ENCODE measurements at places on chromosomes 5 and 9.

DNA sequence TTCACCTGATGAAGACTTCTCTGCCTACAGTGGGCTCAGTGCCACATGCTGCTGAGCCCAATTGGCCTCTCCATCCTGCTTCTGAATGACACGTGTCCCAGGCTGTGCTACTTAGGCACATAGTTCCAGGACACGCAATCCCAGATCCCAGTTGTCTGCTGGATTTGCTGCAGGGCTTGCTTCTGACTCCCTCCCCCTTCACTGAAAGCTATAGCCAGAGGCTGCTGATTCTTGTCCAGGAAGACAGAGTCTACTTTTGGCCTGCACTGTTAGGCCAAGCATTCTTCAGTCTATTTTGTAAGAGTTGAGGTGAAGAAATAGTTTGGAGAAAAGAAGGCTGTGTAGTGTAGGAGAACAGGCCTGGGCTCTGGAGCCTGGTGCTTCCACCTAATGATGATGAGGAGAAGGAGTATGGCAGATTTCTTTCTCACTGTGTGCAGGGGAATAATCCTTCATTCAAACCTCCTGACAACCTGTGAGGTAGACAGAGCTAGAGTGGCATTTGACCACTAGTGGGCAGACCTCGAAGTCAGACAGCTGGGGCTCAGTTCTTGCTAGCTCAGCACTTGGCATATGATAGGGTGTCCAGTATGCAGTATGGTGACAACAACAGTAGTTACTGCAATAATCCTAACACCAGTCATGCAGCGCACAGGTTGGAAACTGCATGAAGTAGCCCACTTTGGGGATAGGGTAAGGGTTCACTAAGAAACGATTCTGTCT is 19.5 kb upstream of the ASPN start:
- DNase-seq = no peak

GRCh38 chr5:176965633-176966032 is 40.9 kb downstream of the UIMC1 start:
- no peak for DNase-seq

- no peak for DNase-seq
Measured at GRCh38 chr5:56757077-56757476, 58.3 kb upstream of the MAP3K1 start.

GRCh38 chr5:130555429-130555828 is 609.6 kb downstream of the HINT1 start:
- no peak for DNase-seq

DNA sequence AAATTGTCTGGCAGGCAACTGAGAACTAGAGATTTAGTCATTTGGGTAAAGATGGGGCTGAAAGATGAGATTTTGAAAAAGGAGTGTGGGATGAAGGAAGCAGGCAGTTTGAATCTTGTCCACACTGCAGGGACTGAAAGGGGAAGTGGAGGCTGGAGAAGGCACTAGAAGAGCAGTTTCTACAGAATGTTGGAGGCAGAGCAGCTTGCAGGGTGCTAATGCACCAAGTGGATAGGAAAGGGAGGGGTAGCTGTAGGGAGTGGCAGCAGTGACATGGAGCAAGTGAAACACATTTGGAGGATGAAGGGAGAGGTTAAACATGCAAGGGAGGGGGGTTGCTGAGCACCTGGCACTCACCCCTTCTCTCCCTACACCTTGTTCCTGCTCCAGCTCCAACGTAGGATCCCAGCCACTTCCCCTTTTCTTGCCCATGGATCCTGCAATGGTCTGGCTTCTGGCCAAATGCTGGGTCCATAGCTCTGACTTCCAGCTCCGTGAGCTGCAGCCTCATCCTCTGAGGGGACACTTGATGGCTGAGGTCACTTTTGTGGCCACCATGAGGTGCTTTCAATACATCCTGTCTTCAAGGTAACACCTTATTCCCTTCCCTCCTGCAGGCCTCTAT is 30.0 kb upstream of the FGD3 start:
- DNase-seq = no peak

DNA sequence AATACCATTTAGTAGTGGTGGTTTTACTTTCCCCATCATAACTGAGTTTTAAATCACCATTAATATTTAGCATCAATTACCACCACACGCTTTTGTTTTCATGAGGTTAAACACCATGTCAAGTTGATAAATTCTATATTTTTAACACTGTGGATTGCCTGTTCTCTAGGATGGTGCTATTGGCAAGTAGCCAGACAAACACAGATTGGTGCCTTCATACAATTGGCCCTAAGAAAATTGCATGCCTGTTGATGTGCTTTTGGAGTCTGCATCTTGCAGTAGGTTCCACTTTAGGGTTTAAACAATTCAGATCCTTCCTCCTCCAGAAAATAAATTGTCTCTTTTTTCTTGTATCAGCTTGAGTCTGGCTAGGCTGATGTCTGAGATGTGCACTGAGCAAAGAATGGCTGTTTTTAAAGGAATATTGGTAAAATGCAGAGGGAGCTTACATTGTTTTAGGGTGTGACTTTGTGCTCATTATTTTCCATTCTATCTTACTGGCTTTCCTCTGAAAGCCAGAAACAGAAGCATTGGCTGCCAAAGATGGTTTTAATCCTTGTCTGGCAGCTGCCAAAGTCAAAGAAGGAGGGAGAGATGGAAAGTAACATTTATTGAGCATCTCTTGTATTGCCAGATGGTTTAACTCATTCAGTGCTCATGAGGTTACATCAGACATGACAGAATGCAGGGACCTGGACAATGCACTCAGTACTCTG is 19.6 kb upstream of the MAN2A1 start:
- no peak for DNase-seq

GRCh38 chr5:179382486-179382885 is 37.2 kb upstream of the ADAMTS2 start:
- DNase-seq = no peak

- DNase-seq = no peak
Measured at GRCh38 chr9:79559495-79560181, 12.1 kb upstream of the TLE4 start.

- DNase-seq = no peak
Measured at GRCh38 chr5:51908215-51908614, 525.0 kb downstream of the ISL1 start.

GRCh38 chr9:87290241-87291052 is 207.2 kb upstream of the DAPK1 start:
- DNase-seq = peak; percentile 65

DNA sequence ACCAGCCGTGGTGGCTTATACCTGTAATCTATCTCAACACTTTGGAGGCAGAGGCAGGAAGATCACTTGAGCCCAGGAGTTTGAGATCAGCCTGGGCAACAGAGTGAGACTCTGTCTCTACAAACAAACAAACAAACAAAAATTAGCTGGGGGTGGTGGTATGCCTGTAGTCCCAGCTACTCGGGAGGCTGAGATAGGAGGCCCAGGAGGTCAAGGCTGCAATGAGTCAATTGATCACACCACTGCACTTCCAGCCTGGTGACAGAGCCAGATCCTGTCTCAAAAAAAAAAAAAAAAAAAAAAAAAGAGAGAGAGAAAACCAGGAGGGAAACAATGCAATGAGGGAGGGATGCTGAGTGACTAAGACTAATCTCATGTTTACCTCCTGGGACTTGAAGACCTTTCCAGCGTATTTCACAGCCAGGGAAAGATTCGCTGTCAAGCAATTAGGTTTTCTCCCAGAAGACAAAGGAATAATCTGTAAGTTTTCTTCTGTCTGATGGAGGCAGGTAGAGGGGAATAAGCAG is 51.1 kb upstream of the MIER3 start:
- DNase-seq = no peak

DNA sequence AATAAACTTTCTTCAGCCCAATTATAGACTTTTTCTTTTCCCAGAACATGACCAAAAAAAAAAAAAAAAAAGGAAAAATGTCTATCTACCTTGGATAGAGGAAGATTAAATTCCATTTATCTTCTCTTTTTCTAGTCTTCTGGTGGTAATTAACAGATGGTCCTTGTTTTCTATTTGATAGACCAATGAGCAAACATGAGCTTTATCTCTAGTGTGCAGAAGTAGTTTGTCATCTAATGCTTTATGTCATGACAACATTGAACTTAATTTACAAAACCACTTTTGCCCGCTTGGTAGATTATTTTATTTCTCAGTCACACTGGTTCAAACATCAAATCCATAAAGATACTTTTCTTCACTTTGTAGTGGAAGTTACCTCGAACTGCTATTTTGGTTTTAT is 69.5 kb upstream of the ELL2 start:
- DNase-seq = no peak

DNA sequence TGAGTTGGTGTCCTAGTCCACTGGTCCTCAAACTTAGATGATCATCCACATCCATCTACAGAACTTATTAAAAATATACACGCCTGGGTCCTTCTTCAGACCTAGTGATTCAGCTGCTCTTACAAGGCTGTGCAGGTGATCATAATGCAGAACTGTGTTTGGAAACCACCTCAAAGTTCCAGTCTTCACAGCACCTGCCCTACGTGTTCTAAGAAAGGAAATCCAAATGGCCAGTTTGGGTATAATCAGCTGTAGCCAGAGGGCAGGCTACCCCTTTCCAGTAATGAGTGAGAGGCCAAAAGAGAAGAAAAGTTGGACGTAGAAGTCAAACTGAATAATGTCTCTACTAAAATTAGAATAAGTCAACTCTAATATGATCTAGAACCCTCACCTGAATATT is 15.4 kb downstream of the REEP5 start:
- no peak for DNase-seq

DNA sequence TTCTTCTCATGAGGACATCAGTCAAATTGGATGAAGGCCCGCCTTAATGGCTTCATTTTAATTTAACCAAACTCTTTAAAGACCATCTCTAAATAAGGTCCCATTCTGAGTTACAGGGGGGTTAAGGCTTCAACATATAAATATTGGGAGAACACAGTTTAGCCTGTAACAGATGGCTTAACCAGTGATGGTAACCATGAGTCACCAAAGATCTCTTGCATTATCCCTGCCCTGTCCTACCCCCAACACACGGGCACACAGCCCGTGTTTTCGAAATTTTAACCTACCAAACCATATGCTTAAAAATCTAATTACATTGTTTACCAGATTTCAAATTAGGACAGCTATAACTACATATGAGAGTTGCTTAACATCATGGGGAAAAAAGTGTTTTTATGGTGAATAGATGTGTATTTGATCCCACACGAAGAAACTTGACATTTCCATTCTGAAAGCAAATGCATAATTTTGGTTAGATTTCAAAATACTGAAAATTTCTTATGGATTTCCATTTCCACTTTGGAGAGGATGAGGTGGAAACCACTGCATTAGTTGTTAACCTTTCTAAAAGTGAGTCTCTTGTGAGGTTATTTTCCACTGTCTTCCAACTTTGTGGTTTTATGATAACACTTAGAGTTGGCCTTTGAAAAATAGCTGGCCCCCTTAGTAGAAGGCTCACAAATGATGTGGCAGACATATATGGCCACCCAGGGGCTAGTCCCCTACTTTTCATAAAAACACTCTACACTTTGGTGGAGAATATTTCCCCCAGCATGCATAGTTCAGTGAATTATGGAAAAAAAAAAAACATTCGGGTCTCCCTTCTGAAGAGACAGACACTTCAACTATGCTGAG is 849.3 kb downstream of the TLE1 start:
- DNase-seq = peak; percentile 67

DNA sequence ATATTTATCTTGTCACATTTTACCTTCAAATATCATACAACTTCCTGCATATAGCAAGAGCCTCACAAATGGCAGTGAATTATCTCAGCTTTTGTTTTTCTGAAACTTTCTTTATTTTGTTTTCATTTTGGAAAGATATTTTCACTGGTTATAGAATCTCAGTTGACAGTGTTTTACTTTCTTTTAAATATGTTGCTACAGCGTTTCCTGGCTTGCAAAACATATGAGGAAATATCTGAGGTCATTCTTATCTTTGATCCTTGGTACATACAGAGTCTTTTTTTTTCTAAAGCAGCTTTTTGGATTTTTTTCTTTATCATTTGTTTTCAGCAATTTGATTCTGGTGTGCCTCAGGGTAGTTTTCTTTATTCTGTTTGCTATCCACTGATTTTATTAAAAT is 77.6 kb upstream of the CEP78 start:
- no peak for DNase-seq

DNA sequence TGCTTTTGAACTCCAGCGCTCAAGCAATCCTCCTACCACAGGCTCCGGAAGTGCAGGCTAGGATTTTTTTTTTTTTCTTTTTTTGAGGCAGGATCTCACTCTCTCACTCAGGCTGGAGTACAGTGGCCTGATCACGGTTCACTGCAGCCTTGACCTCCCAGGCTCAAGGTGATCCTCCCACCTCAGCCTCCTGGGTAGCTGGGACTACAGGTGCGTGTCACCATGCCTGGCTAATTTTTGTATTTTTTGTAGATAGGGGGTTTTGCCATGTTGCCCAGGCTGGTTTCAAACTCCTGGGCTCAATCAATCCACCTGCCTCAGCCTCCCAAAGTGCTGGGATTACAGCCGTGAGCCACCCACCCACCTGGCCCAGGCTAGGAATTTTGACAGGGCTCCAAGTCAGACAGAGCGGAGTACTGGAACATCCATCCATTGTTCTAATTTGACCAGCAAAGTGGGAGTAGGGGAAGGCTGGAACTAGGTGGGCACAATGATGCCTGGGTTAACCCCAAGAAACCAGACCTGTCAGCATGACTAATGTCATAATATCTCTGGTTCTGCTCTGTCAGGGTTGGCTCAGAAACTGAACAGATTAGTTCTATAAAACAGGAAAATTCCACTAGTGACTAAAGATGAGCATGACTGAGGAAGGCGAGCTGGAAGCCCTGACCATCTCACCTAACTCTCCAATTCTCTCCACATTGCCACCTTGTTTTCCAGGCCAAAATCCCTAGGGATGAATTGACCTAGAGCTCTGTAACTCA is 9.2 kb downstream of the ZBTB5 start:
- no peak for DNase-seq

DNA sequence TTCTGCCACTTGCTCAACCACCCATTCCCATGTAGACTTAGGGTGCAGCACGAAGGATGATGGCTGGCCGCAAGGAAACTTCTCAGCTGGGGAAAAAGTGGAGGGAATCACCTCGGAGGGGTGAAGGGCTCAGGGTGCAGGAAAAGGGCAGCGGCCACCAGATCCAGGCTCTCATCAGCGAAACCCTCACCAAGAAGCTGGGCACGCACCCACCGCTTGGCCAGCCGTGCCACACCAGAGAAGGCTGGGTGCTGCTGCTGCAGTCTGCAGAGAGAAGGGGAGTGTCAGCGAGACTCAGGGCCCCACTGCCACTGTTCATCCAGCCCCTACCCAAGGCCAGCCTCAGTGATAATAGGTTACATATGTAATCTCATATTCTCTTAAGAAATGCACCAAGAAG is 8.6 kb downstream of the NOL6 start:
- DNase-seq = no peak

GRCh38 chr5:89397096-89397495 is 514.1 kb upstream of the MEF2C start:
- DNase-seq = no peak

GRCh38 chr9:90698871-90699440 is 56.3 kb upstream of the DIRAS2 start:
- no peak for DNase-seq

GRCh38 chr9:68999393-69000105 is 14.4 kb downstream of the PRKACG start:
- DNase-seq = peak; percentile 59

- no peak for DNase-seq
Measured at GRCh38 chr5:173271419-173271818, 36.4 kb upstream of the NKX2-5 start.
